NCI-H1694 (cell line): ENCODE measurements at places on chromosomes 11 and 22.

- DNase-seq, result no peak
Measured at GRCh38 chr22:30627471-30627870, 8.1 kb upstream of the SLC35E4 start.

DNA sequence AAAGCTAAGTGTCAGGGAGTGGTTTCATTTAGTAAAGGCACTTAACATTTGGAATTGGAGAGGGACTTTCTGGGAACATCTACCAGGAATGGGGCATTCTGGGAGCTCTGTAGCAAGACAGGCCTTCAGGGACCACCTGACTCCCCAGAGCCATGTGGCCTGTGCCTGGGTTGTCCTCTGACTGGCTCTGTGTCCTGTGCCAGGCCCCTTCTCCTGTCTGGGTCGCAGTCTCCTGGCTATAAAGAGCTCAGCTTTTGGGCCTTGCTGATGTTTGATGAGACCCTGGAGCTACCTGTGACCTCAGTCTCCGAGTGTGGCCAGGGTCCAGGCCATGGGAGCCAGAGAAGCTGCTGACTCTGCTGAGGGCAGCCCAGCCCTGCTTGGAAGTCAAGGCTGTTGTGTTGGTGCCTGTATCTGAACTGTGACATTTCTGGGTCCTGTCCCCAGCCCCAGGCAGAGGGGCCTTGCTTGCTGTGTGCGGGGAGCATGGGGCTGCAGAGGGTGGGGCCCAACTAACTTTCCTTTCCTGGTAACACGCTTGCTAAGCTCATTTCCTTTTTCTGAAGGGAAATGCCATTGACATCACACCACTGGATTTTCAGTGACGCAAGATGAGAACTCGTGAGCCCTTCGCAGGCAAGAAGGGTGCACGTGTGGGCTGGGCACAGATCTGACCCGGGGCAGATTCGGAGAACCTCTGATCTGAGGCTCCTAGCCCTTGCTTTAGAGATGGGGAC is 41.3 kb downstream of the LRRC32 start:
- no peak for DNase-seq

- no peak for DNase-seq
Measured at GRCh38 chr11:26729284-26729683, 7.4 kb upstream of the SLC5A12 start.

GRCh38 chr22:40183029-40183581 is 5.4 kb downstream of the TNRC6B start:
- DNase-seq, result no peak

- no peak for DNase-seq
Measured at GRCh38 chr11:75780888-75781287, 12.3 kb downstream of the DGAT2 start.

DNA sequence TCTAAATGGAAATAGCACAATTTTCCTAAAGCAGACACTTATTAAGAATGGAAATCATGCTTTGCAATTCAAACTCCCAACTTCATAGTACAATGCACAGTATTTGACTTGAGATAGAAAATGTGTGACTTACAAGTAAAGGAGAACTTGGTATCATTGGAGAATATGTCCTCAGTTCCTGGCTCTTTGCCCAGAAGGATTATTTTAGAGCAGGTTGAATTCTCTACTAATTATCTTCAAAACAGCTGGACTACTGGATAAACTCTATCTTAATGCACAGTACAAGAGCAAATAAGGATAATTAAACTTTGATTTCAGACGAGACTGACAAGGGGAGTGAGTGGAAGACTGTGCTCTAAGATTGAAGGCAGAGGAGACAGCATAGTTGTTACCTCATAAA is 839.4 kb downstream of the OPCML start:
- DNase-seq, result no peak

DNA sequence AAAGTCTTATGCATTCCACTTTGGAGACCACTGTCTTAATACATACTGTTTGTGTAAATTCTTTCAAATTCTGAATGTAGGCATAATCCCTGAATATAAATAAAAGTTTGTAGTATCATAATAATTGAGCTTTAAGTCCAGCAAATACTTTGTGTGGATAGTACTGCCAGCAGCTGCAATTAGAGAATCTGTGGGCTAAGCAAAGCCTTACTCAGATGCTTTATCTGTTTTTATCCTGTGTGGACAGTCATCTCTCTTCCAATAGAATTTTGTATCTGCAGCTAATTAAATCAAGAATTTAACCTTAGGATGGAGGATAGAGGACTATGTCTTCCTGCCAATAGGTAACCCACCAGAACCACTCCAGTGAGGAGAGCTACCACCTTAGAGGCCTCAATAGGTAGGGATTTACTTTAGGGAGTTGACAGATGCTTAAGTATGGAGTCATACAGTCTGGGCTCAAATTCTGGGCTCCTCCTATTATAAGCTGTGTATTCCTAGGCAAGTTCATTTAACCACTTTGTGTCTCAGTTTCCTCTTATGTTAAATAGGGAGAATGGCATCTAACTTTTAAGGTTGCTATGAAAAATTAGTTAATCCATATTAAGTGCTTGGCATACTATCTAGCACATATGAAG is 71.1 kb downstream of the STIM1 start:
- DNase-seq, result no peak

- no peak for DNase-seq
Measured at GRCh38 chr11:39011797-39012196, 2413.8 kb upstream of the RAG2 start.

DNA sequence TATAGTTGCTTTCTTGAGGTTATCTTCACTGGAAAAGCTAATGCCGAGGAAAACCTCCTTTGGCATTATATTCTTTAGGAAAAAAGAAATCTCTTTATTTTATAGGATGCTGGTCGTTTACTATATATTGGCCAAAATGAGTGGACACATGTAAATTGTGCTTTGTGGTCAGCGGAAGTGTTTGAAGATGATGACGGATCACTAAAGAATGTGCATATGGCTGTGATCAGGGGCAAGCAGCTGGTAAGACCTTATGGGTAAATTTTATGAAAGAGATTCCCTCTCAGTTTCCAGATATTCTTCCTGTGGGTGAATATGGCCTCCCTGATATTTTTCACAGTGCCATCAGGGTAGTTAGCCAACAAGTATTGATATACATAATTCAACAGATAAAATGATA is 29.4 kb upstream of the TTC36 start:
- DNase-seq, result no peak

DNA sequence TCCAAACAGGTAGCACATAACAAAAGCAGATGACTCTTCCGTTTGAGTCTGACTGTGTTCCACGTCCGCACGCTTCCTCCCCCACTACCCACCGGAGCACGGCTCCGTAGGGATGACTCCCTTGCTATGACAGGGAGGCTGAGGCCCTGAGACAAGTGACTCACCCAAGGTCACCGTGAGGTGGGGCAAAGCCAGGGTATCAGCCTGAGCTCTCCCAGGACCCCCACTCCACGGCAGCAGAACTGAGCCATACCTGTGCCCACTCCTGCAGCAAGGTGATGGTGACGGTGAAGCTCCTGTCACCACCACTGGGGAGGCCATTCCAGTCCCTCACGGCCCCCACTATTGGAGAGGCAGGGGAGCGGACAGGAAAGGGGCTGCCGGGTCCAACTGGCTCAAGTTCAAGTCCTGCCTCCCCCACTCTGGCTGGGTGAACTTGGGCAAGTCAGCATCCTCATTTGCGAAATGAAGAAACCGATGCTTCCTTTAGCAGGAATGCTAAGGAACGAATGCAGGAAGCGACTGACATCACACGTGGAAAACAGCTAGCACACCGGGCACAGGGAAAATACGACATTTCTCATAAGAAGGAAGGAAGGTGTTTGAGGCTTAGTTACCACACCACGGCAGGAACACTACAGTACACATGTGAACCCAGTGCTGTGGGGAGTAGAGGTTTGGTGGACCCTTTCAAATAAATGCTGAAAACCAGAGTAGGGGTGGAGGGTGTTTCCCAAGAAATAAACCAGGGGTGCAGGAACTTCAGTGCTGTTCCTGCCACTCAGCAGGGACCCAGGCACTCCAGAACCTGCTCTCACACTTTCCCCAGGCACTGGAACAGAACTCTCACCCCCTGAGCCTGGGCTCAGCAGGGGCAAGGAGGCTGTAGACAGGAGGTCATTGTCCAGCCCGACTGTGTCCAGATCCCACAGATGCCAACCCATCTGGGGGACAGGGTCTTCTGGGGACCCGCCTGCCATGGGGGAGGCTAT is 32.4 kb upstream of the CBX7 start:
- DNase-seq, result no peak

- no peak for DNase-seq
Measured at GRCh38 chr11:1734641-1735081, 15.7 kb downstream of the IFITM10 start.

GRCh38 chr11:83611600-83611999 is 325.4 kb upstream of the CCDC90B start:
- no peak for DNase-seq
